ENCODE measurements at places on chromosomes 6 and 20. TPM values are rescaled to one million over a fixed set of nuclear protein-coding genes. Genes with fewer than 3 reads are reported as not detected.

The BTN1A1 gene
- not detected for total RNA-seq

The NPBWR2 gene
- not detected for total RNA-seq

The TAPBP gene
- total RNA-seq = 114 TPM

The PM20D2 gene
- 21.5 TPM for total RNA-seq

The SPAG4 gene
- 37.0 TPM for total RNA-seq

The VGLL2 gene
- total RNA-seq = 0.17 TPM

The HLA-DMA gene
- 1.9 TPM for total RNA-seq

The COL9A3 gene
- total RNA-seq = 0.35 TPM

The SDHAF4 gene
- 7.7 TPM for total RNA-seq

The FHL5 gene
- total RNA-seq = not detected

The OR2B6 gene
- total RNA-seq = not detected

The SAMD10 gene
- total RNA-seq = 5.4 TPM

The HMGN3 gene
- total RNA-seq = 128 TPM

The GRM1 gene
- total RNA-seq = not detected

Measured in renal cortical epithelial cell (primary cell).